CD4-positive, alpha-beta memory T cell (primary cell): ENCODE measurements at places on chromosomes 5 and 9.

- no peak for DNase-seq
Observed at GRCh38 chr5:116564756-116565490, 9.7 kb downstream of the SEMA6A start.

- no peak for DNase-seq
Observed at GRCh38 chr5:149002053-149002452, 60.8 kb downstream of the SH3TC2 start.

GRCh38 chr9:35726931-35727330 is 5.1 kb downstream of the TLN1 start:
- peak; percentile 16 for DNase-seq

DNA sequence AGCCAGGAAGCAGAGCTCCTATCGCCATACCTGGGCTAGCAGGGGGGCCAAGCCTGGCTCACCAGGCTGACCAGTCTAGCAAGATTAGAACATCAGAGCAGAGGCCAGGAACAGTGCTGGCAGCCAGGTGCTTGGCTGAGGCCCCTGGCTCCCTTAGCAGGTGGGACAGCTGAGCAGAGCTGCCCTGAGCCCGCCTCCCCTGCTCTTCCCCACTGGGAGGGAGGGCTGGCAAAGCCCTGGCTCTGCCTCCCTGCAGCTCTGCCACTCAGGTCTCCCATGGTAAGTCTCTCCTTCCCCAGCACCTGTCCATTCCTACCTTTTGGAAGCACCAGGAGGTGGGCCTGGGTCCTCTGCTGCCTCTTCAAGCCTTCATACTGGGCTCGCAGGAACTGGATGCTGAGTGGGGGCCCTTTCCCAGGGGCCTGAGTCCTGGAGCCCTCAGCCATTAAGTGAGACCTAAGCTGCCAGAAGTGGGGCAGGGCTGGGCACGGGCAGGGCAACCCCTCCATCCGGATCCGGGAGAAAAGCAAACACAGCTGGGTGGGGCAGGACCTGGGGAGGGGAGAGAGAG is 803 bp downstream of the C9orf152 start:
- no peak for DNase-seq

DNA sequence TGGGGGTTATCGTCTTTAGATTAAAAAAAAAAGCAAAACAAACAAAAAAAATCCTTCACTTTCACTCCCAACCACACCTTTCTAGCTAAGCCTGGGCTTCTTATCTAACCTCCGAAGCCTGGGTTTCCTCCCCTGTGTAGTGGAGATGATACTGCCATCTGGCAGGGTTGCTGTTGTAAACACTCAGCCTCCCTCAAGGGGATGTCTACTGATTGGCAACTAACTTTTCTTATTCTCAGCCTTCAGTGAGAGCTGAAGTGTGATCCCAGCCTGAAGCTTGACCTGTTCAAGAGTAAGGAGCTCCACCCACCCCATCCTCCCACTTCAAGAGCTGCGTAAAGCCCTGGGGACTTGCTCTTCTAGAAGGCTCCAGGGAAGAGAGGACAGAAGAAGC is 21.5 kb upstream of the WWC1 start:
- no peak for DNase-seq

- no peak for DNase-seq
Observed at GRCh38 chr5:102865171-102865509, 110.0 kb downstream of the PAM start.

GRCh38 chr9:115209601-115210306 is 91.8 kb upstream of the TNC start:
- DNase-seq = no peak
